ENCODE measurements at places on chromosomes 7 and 10.
A peak's percentile ranks its signal among the peaks of the same experiment; 100 is the strongest.

- DNase-seq: no peak
Observed at GRCh38 chr7:128309124-128309523, 34.6 kb downstream of the RBM28 start.

DNA sequence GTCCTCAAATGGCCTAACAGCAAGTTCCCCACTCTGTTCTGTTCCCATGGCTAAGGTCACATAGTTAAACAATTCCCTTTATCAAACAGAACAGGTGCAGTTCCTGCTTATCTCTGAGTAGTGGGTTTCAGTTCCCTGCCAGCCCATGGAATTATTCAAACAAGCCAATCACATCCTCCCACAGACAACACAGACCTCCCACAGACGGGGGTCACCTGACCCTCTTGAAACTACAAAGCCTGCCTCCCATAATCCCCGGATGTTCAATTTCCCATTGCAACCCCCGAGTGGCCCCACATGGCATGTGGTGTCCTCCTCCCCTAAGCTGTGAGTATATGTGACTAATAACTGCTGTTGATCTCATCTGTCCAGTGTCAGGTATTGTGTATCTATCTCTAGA lies 64.1 kb downstream of the TMEM168 start:
- DNase-seq: no peak

- no peak for DNase-seq
Observed at GRCh38 chr10:47360419-47361040, 12.4 kb downstream of the RBP3 start.

DNA sequence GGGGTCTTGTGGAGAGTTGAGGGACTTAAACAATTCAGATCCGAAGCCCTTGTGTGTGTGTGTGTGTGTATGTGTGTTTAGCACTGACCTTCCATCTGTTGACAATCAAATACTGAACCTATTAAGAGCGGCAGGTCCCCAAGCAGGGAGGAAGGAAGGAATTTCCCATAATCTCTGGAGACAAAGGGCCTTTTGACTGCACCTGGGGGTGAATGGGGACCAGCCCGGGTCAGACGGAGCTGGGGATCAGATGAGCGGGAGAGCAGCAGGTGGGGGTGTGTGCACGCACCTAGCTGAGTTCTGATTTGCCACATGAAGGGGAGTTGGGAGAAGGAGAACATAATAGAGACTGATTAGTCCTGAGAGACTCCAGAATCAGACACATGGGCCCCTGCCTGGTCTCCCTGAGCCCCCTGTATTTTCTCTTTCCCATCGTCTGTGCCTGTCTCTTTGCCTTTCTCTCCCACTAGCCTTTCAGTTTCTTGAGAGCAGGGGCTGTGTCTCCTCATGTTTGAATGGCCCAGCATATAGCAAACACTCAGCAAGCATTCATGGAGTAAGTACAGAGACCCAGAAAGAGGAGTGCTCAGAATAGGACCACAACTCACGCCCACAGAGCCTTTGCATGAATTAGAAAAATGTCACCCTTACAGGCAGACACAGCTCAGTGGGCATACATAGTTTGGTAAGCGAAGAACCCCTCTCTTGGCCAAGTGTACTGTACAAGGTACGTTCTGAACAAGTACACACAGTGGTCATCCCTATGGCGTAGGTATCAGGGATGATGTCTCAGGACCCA lies 288.3 kb upstream of the HABP2 start:
- no peak for DNase-seq

- no peak for DNase-seq
Observed at GRCh38 chr7:69193061-69193460, 405.2 kb upstream of the AUTS2 start.

DNA sequence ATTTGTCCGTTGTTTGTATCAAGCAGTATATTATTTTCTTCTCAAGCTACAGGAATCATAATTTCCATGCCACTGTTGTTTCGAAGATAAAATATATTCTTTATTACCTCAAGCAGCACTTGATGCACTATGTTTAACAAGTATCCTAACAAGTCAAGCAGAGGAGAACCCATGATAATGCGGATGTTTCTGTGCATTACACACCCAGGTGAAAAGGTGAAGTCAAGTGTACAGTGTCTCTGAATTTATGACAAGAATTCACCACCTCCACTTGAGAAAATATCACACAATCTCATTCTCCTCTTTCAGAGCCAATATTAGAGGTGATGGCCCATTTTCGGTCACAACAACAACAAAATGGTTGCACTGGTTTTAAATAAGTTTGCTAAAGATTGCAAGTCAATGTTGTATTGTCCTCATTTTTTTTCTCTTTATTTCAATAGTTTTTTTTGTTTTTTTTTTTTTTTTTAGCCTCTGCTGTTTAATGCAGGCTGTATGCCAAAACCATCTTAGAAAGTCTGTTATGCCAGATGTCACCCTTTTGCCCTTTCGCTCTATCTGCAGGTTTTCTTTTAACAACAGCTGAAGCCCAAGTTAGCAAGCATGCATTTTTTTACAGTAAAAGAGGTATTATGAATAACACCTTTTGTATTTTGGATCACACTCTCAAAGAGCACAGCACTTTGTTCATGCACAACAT lies 568.7 kb upstream of the LRRN3 start:
- no peak for DNase-seq

- no peak for DNase-seq
Observed at GRCh38 chr7:112199672-112200071, 6.5 kb downstream of the DOCK4 start.

DNA sequence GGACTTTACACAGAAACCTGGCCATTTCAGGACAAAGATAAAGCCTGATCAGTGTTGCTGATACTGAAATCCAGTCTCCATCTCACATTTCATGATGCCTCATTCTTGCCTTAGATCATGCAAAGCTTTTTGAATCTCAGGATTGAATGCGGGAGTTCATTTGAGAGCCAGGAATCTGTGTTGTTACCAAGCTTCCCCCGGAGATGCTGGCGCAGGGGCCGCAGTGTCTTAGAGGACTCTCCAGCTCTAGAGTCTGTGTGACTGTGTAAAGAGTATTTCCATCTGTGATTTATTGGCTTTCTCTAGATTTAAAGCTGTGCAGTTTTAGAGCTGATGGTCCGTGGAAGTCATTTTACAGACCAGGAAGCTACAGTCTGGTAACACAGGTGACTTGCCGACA lies 32.0 kb downstream of the LMTK2 start:
- no peak for DNase-seq

GRCh38 chr7:127726476-127726875 lies 74.5 kb downstream of the SND1 start:
- no peak for DNase-seq

GRCh38 chr10:26215935-26216584 lies 514 bp upstream of the GAD2 start:
- DNase-seq: no peak

DNA sequence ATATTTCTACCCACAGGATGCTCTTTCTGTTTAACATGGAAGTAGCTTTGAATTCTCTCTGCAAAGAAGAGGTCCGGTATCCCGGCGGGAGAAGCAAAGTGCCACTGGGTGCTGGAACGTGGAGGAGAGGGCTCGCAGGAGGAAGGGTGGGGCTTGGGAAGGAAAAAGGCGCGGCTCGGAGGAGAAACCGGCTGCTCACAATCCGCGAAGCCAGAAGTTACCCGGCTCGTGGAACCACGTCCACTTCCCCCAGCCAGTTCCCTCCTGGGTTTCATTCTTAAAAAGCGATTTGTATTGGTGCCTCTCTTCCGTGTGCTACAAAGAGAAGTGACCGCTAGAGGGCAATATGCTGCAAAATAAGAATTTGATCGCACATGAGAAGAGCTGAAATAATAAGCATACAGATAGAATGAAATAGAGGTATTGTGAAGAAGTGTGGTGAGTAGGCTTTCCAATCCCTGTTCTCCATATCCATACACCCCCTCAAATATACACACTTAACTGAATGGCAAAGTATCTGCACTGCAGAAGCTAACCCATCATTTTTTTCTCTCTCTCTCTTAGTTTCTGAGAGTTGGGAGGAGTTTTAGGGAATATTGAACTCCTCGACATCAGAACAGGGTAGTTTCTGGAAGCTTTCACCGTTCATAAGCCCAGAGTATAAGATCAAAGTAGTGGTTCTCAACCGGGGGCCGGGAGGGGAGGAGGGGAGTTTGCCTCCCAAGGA lies 31.1 kb downstream of the TRIL start:
- DNase-seq: peak; percentile 73

GRCh38 chr7:146412781-146413180 lies 296.2 kb downstream of the CNTNAP2 start:
- no peak for DNase-seq

GRCh38 chr7:34133983-34134782 lies 228.8 kb downstream of the BMPER start:
- no peak for DNase-seq

- no peak for DNase-seq
Observed at GRCh38 chr7:120521761-120522737, 249.1 kb downstream of the KCND2 start.

Data from CD4-positive, alpha-beta T cell treated with Interleukin-21 for 1 hour (primary cell).